ENCODE measurements at places on chromosomes 13 and 19.
A peak's percentile ranks its signal among the peaks of the same experiment; 100 is the strongest.

DNA sequence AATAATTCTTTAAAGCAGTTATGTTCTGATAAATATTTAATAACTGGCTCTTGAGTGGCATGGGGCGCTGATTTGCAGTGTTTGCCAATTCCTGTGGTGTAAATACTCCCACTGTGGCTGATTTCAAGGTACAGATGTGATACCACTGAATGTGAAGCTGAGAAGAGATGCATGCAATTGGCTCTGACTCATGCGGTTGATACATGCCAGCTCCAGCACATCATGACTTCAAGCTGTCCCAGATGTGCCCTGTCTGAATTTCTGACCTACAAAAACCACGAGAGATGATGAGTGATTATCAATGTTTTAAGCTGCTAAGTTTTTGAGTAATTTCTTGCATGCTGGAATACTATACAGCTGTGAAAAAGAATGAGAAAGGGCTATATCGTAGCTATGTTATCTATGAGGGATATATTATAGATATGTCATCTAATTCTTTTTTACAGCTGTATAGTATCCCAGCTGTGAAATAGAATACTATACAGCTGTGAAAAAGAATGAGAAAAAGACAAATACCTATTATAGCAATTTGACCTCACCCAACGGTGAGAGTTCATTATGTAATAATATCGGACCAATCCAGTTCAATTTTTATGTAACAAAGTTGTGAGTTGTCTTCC, 7.6 kb upstream of the ACSBG2 start:
- DNase-seq = no peak

DNA sequence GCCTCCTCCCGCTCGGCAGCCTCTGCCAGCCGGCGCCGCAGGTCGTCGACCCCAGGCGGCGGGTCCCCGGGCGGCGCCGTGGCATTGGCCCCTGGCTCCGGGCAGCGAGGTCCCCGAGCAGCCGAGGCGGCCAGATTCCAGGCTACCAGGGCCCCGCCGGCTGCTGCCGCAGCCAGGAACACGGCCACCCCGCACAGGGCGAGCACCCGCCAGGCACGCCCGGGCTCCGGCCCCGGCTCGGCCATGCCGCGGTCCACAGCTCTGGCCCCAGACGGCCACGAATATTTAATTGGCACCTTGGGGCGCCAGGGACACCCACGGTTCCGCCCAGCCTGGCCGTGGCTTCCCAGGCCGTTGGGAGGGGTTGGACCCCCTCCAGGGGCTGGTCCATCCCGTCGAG, at the start of gene CCDC194:
CCDC194 (minus strand) TSS at position 283 of the 400 bp plus-strand sequence; CDS start at position 245, 38 bp downstream.
- DNase-seq = no peak

DNA sequence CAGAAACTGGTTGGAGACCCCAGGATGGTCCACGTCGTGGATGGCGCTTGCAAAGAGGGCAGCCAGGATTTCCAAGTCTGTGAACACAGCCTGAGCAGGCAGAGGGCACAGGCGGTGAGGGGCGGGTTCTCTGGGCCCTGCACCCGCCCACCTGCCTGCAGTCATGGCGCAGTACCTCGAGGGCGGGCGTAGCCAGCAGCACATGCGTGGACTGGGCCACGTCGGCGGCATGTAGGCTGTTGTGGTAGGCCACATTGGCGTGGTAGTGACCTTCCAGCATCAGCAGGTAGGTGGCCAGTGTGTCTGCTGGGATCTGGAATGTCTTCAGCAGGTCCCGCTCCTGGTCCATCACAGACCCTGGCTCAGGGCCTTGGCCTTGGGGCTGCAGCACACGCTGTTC, 8.1 kb downstream of the PDE4C start:
- no peak for DNase-seq

DNA sequence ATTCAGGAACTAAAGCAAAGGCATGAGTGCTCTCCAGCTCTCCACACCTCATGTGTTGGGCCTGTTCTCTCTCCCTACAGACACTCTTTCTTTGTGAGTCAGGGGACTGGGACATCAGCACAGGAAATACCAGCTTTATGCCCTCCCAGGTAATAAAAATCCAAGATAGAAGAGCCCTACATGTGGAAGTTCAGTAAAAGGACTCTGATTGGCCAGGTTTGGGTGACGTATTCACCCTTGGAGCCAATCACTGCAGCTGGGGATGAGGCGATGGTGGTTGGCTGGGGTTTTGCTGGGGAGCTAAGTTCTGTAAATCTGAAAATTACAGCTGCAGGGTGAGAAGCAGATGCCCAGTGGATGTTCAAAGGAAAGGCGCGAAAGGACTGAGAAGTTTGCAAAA, 32.5 kb downstream of the CCDC70 start:
- no peak for DNase-seq

DNA sequence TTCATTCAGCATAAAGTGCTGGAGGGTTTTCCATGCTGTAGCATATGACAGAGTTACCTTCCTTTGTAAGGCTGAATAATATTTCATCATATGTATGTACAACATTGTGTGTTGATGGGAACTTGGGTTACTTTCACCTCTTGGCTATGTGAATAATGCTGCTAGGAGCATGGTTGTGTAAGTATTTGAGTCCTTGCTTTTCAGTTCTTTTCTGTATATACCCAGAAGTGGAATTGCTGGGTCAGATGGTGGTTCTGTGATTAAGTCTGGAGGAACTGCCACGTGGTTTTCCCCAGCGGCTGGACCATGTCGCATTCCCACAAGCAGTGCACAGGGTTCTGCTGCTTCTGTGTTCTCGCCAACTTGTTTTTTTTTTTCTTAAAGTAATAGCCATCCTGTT, 101.2 kb upstream of the TEX29 start:
- no peak for DNase-seq

DNA sequence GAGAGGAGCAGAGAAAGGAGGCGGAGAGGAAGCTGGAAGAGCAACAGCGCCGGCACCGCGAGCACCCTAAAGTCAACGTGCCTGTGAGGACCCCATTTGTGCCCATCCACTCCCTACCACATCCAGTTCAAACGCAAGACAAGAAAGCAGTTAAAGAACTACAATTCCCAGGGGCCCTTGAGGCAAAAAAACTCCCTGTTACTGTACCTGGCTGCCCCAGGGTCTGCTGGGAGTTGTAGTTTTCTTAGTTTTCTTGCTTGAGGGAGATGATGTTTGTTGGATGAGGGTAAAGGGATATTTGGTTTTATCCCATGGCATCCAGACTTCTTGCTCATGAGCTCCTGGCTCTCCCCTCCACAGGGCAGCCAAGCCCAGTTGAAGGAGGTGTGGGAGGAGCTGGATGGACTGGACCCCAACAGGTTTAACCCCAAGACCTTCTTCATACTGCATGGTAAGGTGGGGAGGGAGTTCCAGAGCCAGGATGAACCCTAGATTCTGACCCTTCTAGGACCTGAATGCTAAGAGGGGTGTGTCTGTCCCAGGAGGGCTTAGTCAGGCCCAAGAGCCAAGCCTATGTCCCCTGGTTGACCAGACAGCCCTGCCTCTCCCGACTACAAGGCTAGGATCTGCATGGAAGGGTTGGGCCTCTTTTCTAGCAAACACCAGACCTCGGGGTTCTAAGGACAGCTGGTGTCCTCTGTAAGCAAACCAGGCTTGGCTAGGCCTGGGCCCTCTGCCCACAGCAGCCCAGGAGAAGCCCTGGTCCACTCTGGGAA, 13.2 kb downstream of the NUCB1 start:
- peak; percentile 39 for DNase-seq

GRCh38 chr13:113763961-113764792, 5.2 kb downstream of the TMEM255B start:
- no peak for DNase-seq

DNA sequence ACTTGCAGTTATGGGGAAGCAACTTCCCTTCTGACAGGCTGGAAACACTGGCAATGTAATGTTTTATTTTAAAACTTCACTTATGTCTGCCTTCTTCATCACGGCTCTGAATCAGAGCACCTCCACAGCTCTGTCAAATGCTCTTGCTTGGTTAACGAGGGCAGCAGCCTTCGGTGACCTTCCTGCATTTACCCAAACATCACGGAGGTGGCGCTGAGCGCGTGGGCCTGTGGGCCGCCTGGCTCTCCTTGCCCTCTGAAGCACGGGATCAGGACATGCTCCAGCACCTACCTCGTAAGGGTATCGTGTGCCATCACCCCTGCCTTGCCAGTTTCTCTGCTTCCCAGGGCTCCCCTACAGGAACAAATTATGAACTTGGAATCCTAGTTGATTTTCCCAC, 310.0 kb downstream of the TEX29 start:
- no peak for DNase-seq

DNA sequence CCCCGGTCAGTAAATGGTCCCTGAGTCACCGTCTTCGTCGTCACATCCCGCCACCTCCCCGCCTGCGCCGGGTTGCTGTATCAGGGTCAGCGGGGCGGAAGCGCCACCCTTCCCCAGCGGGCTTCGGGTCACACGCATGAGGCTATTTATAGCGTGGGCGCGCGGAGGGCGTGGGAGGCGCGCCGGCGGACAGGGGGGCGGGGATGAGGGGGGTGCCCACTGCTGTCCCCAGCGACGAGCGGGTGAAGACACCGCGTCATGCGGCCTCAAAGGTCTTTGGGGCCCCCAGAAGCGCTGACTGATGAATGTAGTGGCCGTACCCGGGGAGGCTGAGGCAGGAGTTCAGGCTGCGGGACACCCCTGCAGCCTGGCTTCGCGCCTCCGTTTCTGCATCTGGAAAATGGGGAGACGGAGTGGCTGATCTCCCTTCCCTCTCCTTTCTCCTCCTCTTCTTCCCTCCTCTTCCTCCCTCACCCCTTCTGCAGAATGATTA, 7.9 kb downstream of the UNC13A start:
- DNase-seq = peak; percentile 76

DNA sequence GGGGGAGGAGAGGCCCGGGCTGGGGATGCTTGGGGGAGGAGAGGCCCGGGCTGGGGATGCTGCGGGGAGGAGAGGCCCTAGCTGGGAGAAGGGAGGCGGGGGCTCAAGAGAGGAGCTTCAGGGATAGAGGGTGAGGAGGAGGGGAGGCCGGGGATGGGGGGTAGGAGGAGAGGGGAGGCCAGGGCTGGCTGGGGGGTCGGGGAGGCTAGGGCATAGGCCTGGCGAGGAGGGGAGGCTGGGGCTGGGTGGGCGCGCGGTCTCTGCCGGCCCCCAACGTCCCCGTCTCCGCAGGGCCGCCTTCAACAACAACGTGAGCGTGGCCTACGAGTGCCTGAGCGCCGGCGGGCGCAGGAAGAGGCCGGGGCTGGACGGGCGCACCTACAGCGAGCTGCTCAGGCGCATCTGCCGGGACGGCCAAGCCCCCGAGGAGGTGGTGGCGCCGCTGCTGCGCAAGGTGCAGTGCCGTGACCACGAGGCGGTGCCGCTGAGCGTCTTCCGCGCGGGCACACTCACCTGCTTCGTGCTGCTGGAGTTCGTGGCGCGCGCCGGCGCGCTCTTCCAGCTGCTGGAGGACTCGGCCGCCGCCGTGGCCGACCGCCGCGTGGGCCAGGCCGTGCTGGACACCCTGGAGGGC, 11.4 kb downstream of the TPGS1 start:
- DNase-seq = peak; percentile 70

DNA sequence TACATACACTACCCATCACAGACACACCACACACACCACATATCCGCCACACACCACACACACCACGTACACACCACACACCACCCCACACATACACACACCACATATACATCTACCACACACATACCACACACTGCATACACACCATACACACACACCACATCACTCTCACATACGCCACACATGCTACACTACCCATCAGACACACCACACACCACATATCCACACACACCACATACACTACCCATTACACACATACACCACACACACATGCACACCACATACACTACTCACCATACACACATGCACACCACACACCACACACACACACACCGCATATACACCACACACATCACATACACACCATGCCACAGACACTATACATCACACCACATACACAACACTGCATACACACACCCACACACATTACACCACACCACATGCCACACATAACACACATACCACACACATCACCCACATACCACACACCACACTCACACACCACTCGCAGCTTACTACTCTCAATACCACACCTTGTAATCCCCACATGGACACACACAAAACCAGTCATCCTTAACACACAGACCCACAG, 9.5 kb downstream of the ERFL start:
- no peak for DNase-seq

DNA sequence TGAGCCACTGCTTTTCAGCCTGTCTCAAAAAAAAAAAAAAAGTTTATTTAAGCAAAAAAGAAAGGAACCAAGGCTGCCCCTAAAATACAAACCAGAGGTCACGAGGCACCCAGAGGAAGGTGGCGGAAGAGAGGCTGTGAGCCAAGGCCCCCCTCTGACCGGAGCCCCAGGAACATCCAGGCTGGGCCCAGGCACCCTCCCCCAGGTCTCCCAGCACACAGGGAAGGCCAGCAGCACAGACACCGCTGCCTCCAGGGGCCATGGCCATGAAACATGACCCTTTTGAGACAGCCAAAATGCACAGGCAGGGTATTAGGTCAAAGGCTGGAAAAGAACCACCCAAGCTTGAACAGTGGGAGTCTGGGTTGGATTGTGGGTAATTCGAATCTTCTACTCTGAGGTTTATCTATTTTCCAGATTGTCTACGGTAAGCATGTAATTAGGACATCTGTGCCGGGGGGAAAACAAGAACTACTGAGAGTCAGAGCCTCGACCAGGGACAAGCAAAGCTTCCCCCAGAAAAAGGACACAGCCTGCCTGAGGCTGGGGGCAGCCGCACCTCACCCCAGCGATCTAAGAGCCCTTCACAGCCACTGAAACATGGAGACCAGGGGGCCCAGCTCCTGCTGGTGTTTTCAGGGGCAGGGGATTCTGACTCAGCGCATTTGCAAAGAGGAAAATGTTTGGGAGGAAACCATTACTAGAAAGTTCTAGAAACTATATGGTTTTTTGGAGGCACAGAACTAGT, 8.4 kb downstream of the PEX11G start:
- no peak for DNase-seq

- DNase-seq = no peak
Measured at GRCh38 chr13:107882708-107883560, 332.4 kb downstream of the LIG4 start.

DNA sequence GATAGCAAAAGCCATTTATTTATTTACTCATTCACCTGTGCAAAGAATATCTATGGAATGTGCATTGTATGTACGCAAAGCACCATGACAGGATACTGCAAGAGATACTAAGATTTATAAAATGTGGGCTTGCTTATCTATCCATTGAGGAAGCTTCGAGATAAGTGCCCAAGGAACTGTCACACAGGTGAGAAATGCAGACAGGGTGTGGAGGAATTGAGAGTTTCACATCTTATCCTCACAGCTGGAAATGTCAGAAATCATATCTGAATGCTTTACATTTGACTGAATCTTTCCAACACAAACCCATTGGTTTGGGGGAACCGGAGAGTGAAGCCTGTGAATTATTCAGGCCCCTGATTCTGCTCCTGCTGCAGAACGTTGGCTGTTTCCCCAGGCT, 113.0 kb downstream of the SLC7A1 start:
- DNase-seq = no peak

GRCh38 chr13:112776354-112776753, 86.5 kb downstream of the ATP11A start:
- DNase-seq = no peak

DNA sequence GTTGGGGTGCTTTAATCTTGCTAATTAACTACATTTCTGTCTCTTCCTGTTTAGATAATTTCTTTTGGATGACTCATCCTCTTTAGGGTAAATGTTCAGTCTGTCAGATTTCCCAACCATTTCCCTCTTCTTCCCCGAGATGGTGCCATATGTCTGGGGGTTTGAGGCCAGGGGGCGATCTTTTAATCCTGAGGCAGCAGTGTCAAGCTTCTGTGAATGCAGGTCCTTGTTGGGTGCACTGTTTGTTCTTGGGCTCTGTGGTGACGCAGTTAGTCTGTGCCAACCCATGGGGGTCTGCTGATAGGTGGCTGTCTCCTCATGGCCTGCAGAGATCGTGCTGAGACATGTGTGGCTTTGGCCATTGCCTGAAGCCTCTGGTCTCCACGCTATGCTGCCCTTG, 420.4 kb downstream of the NDFIP2 start:
- no peak for DNase-seq

- no peak for DNase-seq
Measured at GRCh38 chr19:6740589-6741343, 1.3 kb downstream of the TRIP10 start.
